ENCODE measurements at places on chromosomes 16 and 17.

DNA sequence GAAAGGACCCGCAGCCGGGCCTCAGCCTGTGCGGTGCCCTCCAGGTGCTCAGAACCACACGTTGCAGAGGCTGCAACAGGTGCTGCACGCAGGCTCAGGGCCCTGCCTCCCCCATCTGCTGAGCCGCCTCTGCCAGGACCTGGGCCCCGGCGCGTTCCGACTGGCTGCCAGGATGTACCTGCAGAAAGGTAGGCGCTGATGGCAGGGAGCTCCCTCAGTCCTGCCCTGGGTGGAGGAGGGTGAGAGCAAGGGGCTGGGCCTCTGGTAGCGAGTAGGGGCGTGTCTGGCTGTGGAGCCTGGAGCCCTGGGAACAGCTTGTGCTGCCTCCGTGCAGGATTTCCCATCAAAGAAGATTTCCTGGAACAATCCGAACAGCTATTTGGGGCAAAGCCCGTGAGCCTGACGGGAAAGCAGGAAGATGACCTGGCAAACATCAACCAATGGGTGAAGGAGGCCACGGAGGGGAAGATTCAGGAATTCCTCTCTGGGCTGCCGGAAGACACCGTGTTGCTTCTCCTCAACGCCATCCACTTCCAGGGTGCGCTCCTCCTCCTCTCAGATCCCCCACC lies 4.4 kb downstream of the SERPINF2 start:
- DNase-seq, result peak; percentile 51

DNA sequence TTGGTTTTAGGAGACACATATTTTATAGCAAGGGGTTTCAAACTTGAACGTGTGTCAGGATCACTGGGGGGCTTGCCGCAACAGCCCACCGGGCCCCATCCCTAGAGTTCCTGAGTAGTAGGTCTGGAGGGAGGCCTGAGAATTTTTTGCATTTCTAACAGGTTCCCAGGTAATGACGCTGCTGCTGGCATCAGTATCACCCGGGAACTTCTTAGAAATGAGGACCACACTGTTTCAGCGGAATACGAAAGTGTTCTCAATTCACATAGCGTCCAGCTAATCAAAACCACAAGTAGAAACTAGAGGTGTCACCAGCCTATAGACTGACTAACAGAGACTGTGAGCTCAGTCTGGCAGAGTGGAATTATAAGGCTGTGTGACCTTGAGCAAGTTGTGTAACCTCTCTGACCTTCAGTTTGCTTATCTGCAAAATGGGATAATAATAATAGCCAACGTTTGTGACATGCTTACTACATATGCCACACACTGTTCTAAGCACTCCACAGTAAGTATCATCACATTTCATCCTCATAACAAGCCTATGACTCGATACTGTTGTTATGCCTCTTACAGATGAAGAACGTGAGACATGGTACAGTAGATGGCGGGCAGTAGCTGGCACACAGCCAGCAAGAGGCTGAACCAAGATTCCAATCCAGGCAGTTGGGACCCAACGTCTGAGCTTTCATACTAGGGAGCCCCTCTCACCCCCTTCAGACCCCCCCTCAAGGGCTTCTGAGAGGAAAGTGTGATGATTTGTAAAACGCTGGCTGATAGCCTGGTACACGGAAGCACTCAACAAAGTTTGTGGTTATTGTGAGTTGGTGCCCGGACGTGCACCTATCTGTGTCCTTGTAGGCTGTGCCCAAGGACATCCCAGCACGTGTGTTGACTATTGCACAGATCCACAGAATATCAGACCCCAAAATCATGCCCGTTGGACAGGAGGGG lies 4.6 kb upstream of the ICAM2 start:
- DNase-seq, result peak; percentile 39

GRCh38 chr16:83706394-83706793 lies 101.4 kb upstream of the HSBP1 start:
- no peak for DNase-seq

- no peak for DNase-seq
Observed at GRCh38 chr17:15422392-15422965, 44.9 kb downstream of the CDRT4 start.

- DNase-seq, result no peak
Observed at GRCh38 chr17:58165981-58166380, 801 bp upstream of the OR4D2 start.

DNA sequence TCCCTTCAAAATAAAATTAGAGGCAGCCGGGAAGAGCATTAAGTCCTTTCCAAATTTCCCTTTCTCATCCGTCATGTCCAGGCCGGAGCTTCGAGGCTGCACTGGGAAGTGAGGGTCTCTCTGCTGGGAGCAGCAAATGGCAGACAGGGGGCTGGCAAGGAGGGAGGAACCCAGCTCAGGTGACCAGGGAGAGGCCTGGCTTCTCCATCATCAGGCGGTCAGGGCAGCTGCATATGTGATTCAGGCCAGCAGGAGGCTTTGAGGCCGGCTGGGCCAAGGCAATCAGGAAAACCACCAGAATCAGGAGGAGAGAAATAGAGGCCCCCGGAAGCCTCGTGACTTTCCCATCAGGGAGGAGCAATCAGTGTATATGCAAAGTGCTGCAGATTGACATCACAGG lies 85.0 kb upstream of the RPL38 start:
- no peak for DNase-seq

- DNase-seq, result peak; percentile 5
Observed at GRCh38 chr17:36861531-36861930, 75.7 kb upstream of the LHX1 start.

GRCh38 chr16:68065716-68066305 lies 19.4 kb upstream of the NFATC3 start:
- no peak for DNase-seq

DNA sequence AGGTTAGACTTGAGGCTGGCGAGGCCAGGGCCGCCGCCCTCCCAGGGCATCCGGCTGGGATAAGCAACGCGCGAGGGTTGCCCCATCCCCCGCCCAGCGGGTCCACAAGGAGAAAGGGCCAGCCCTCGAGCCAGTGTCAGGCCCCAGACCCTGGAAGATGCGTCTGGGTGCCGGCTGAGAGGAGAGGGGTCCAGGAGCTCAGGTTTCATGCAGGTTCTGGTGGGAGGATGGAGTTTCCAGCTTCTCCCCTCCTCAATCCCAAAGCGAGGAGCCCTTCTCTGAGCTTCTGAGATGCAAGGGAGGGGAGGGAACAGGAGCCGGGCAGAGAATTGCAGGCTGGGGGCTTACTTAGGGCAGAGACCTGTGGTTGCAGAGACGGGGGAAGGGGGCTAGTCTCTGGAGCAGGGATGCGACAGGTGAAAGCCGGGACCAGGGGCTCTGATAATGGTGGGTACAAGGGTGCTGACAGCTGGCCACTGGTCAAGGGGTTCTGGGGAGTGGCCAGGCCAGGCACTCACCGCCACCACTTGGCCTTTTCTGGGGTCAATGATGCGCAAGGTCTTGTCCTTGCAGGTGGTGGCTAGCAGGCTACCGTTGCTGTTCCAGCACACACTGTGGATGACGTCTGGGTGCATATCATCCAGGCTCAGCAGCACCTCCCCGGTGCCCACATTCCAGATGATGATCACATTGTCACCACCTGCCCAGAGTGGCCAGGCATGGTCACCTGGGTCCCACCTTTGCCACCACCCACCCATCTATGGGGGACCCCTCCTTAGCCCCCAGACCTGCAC lies 4.2 kb downstream of the CORO6 start:
- DNase-seq, result no peak

GRCh38 chr16:88282564-88283395 lies 100.0 kb upstream of the ZNF469 start:
- DNase-seq, result peak; percentile 40

DNA sequence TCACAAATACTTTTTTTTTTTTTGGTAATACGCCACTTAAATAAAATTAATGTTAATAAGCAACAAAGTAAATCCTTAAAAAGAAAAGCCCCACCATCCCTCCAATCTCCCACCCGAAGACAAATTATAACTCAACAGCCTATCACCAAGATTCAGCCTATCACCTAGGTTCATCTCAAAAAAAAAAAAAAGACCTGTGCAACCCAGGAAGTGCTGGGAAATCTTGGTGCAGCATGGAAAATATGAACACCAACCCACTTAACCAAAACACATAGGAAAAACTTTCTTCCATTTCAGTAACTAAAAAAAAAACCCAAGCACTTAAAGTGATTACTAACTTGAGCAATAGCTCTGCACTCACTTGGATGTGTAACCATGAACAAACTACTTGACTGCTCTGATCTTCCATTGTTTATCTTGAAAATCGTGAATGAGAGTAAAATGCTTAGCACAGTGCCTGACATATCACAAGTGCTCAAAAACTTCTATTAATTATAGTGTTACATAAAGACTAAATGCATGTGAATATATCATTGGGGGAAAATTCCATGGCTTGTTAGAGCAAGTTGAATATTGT lies 90.4 kb downstream of the STH start:
- no peak for DNase-seq

GRCh38 chr17:45432405-45433158 lies at the start of gene ARHGAP27:
ARHGAP27 (minus strand) TSS chr17:45432870; CDS start chr17:45430279, 2,591 bp downstream.
- DNase-seq, result peak; percentile 66

DNA sequence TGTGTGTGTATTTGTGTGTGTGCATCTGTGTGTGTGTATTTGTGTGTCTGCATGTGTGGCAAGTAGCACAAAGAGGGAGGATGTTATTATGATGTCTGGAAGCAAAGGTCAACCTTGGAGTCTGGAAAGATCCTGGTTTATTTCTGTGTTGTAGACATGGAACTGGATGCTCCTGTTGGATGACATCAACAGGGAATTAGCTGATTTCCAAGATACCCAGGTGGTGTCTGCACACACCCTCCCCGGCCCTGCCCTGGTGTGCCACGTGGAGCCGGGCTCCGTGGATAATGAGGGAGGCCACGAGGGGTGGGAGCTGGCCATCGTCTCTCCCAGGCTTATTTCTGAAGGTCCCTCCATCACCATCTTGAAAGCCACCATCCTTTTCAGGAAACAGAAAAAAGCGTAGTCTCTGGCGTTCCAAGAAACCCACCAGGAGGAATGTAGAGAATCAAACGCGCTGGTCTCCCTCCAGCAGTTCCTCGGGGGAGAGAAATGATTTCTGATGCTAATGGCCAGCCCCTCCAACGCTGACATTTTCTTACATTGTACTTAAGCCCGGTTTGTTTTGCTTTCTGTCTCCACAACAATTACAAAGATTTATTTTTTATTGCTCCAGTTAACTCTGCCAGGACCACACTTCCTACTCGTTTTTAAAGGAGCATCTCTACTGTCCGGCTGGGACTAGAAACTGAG lies 93.3 kb downstream of the FOXL1 start:
- DNase-seq, result no peak

DNA sequence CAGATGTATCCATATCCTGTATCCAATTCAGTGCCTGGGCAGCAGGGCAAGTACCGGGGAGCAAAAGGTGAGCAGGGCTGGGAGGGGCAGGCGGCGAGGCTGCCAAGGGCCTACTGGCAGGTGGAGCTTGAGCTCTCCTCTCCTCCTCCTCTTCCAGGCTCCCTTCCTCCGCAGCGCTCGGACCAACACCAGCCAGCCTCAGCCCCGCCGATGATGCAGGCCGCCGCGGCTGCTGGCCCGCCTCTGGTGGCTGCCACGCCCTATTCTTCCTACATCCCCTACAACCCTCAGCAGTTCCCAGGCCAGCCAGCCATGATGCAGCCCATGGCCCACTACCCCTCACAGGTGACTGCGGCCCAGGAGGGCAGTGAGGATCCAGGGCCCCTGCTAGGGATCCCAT lies 11.6 kb downstream of the ATXN2L start:
- DNase-seq, result no peak

DNA sequence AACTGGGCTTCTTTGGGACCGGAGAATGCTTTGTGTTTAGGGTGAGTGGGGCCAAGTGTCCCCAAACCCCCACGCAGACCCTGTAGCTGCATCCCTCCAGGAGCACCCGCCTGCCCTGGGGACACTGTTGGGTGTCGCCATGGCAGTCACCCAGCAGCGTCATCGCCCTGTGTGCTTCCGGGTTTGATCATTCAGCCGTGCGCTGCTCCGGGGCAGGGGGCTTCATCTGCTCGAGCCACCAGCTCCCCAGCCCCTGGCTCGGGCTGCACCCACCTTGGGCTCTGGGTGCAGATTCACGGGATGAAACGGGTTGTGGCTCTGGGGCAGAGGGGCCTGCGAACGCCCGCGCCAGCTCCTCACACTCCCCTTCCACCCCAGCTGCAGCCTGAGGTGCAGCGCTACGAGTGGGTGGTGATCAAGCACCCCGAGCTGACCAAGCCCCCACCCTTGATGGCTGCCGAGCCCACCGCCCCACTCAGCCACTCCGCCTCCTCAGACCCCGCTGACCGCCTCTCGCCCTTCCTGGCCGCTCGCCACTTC lies 13.8 kb upstream of the ATP6V0C start:
- no peak for DNase-seq

DNA sequence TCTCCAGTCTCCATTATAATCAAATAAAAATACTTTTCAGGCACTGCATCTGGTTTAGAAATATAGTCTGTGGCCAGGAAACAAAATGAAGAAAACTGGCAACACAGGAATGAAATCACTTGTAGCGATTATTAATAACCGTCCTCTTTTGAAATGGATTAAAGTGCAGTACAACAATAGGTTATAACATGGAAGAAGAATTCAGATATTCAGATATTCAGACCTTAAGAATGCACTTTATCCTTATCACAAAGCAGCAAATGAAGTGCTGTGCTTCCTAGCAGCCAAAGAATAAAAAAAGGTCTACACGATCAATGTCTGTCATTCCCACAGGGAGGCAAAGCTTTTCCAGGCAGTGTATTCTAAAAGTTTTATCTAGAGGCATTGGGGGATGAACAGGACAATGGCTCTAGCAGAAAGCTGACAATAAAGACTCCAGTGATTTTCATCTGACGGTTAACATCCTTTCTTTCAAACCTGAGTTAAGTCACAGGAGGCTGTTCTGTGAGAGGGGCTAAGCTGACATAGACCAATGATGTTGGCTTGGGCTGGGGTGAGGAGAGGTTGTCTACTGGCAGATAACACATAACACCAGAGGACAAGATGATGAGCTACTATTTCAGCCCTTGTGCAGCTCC lies 259.2 kb downstream of the SLC39A11 start:
- no peak for DNase-seq

DNA sequence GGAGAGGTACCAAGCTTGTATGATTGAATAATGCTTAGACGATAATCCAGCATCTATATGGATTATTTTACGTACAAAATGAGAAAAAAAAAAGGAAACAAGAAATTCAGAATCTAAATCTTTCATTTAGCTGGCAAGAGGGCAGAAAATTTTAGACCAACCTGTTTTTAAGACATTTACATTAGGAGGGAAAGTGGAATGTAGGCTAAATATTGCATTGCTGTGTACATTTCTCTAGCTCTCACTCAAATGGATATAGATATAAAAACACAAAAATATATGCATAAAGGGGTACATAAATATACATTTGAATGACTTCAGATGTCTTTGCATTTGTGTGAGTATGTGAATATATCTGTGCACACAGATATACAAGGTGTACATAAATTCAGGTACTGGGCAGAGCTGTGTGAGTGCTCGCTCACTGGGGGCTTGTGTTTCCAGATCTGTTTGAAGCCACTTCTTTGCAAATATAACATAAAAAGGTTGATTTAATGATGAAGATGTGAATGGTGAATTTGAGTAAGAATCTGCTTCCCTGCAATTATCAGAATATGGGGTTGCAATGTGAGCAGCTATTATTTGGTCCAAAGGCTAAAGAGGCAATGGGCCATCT lies 14.2 kb upstream of the ZFHX3 start:
- DNase-seq, result no peak

Measured in small intestine (tissue), 16 donors.